Activated CD4-positive, alpha-beta T cell treated with anti-CD3 and anti-CD28 coated beads, Interleukin-10, Interleukin-2, amounts not matched to agents 100 ng/mL and 50 ng/mL, durations not matched to agents 16 hours and 8 hours (primary cell): ENCODE measurements at places on chromosomes 3 and 15.

DNA sequence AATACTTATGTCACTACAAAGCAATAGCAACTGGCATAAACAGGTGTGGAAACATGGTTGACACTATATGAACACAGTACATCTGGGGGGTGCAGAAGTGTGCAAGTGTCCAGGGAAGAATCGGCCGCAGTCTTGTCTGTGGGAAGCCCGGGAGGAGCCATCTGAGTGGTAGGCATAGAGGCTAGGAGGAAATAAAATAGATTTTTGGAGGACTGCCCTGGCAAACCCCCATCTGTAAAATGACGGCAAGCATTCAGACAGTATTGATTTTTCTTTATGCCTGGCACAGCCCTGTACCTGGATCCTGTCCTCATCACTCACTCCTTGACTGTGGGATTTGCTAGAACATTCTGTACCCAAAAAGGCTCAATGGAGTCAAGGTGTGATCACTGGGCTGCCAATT is 31.3 kb downstream of the THSD4 start:
- no peak for DNase-seq

DNA sequence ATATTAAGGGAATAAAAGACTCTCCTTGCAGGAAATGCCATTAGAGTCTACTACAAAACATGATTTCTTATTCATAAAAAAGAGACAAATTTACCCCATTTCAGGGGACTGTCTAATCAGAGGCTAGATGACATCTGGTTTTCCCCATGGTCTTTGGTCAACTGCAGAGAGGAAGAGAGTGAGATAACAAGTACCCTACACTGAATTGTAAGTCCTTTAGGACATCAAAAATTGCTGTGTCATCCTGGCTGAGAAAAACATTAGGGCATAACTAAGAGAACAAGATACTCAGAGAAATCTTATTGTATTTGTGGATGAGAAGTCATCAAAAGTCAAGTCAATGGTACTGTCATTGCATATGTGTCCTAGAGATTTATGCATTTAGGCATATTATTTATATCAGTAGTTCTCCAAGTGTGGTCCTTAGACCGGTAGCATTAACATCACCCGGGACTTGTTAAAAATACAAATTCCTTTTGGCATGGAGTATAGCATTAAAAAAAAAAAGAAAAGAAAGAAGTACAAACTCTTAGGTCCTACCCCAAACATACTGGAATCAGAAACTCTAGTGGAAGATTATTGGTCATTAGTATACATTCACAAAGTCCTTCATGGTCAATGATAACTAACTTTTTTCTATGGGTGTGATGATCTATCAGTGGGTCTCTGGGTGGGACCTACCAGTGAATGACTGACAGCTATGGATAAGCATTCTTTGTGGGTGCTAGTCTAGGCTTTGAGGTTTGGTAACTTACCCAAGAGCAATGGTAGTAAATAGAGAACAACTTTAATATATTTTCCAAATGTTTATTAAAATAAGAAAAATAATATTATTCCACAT is 29.0 kb upstream of the TBC1D5 start:
- no peak for DNase-seq

DNA sequence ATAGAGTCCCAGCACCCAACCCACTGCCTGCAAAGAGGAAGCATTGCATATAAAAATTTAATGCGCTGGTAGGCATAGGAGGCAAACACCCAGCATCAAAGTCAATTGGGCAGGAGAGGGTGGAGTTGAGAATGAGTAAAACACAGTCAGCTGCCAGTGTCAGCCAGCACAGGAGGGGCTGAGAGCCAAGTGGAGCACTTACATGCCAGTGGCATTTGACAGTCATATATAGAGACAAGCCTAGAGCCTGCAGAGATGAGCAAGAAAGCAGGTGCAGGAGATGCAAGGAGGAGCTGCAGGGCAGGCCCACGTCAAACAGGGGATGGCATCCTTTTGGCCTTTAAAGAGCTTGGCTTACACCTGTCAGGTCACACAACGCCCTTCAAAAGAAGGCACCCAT is 27.6 kb upstream of the ZFAND6 start:
- DNase-seq, result peak; percentile 92

DNA sequence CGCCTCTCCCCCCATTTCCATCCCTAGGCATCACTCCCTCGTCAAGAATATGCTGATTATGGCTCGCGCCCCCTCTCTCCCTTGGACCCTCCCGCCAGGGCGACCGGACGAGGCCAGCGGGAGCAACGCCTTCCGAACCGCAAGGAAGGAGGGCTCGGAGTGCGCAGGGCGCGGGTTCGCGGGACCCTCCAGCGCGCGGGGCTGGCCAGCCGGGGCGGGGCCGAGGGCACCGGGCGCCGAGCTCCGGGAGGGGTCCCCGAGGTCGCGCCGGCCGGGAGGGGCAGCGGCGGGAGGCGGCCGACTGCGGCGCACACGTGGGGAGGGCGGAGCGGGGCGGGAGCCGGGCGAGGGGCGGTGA is 483 bp downstream of the EHD4 start:
- DNase-seq, result no peak

DNA sequence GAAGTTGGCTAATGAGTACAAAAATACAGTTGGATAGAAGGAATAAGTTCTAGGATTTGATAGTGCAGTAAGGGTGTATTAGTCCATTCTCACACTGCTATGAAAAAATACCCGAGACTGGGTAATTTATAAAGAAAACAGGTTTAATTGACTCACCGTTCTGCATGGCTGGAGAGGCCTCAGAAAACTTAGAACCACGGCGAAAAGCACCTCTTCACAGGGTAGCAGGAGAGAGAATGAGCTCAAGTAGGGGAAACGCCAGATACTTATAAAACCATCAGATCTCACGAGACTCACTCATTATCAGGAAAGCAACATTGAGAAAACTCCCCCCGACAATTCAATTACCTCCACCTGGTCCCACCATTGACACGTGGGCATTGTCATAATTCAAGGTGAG is 483.3 kb downstream of the TUSC7 start:
- no peak for DNase-seq

GRCh38 chr15:84638103-84638502 is 16.0 kb downstream of the WDR73 start:
- DNase-seq, result peak; percentile 40

- DNase-seq, result no peak
These were observed 32.1 kb downstream of the PLCL2 start for GRCh38 chr3:16916840-16917239.

DNA sequence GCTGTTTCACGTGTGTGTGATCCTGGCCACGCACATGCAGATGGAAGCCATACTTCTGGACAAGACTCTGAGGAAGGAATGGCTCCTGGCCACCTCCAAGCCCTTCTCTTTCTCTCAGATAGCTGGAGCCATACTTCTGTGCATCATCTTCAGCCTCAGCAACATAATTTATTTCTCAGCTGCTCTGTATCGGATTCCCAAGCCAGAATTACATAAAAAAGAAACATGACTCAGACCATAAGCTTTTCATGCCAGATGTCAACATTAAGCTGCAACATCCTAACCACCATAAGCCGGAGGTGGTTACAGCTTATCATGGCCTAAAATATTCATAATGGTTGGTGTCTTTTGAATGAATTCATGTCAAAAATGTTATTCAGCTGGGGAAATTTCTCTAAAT is 10.6 kb upstream of the KIF23 start:
- DNase-seq, result no peak

GRCh38 chr15:96974761-96975160 is 644.3 kb downstream of the NR2F2 start:
- no peak for DNase-seq

- DNase-seq, result no peak
These were observed 220.9 kb downstream of the ATP8B4 start for GRCh38 chr15:49898097-49898496.

- peak; percentile 29 for DNase-seq
These were observed 10.0 kb upstream of the ST8SIA2 start for GRCh38 chr15:92383519-92384324.

GRCh38 chr3:195106418-195106906 is 164.5 kb downstream of the XXYLT1 start:
- DNase-seq, result peak; percentile 63

GRCh38 chr3:11835028-11835639 is 11.6 kb downstream of the TAMM41 start:
- DNase-seq, result peak; percentile 14

DNA sequence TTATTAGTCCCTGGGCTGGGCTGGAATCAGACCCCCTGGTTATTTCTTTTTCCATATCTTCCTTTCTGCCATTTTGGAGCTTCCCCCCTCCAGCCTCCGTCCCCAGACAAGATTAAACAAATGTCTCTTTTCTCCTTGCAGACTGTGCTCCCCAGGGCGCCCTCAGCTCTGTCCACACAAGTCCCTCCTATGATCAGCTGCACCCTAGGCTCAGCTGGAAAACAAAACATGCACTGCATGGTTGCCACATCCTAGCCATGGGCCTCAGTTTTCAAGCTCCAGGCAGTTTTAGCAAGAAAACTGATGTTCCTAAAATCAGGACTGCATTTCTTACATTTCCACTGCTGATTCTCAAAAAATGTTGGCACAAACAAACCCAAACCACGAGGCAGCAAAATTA is 23.5 kb upstream of the RFTN1 start:
- no peak for DNase-seq

DNA sequence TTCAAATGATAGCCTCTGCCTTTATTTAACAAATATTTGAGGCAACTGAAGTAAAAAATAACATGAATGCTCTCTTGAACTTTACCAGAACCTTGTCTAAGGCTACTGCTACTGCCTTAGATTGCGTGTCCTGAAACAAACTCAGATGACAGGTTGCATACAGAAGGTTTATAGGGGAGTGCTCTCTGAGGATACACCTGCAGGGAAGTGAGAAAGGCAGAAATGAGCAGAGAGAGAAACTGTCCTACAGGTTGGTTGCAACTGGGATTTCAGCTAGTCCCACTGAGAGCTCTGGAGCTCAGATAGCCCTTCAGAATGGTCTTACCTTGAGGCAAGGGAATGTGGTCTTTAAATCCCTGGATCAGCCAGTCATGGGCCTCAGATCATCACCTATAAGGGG is 165.5 kb downstream of the IL5RA start:
- DNase-seq, result no peak

GRCh38 chr3:191762323-191762960 is 301.5 kb downstream of the PYDC2 start:
- no peak for DNase-seq

DNA sequence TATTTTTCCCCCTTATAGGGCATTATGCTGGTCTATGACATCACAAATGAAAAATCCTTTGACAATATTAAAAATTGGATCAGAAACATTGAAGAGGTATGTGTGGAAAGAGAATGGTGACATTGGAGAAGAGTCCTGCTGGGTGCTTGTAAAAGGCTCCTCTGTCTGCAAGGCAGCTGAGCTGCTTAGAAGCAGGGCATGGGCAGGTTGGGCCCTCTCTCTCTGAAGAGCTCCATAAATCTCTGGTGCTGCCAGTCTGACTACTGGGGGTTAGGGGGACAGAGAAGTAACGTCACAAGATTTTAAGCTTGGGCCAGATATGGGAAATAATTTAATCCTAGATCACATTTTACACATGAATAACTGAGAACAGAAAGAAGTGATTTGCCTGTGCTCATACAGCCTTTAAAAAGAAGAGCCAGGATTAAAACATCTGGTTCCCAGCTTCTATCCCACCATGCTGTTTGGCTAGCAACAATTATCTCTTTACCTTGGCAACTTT is 21.9 kb upstream of the APH1B start:
- DNase-seq, result no peak

GRCh38 chr15:27365456-27365855 is 394.5 kb downstream of the GABRG3 start:
- no peak for DNase-seq

DNA sequence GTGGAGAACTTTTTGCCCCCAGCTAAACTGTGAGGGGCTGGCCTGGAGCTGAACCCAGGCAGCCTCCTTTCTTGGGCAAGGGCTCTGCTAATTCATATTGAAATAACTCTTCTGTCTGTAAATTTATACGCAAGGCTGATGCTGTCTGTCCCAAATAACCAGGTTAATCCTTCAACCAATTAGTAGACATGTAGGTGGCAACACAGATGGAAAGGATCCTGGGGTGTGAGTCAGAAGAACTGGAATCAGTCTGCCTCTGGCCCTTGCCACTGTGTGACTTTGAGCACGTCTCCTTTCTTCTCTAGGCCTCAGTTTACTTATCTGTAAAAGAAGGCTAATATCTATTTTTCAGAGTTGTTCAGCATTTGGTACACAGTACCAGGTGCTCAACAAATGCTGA is 48.3 kb upstream of the IREB2 start:
- no peak for DNase-seq

GRCh38 chr15:69377216-69377970 is 36.8 kb upstream of the KIF23 start:
- no peak for DNase-seq

GRCh38 chr15:75578173-75578947 is 755 bp downstream of the PTPN9 start:
- peak; percentile 34 for DNase-seq

GRCh38 chr3:354432-354831 is 157.9 kb downstream of the CHL1 start:
- DNase-seq, result peak; percentile 51

DNA sequence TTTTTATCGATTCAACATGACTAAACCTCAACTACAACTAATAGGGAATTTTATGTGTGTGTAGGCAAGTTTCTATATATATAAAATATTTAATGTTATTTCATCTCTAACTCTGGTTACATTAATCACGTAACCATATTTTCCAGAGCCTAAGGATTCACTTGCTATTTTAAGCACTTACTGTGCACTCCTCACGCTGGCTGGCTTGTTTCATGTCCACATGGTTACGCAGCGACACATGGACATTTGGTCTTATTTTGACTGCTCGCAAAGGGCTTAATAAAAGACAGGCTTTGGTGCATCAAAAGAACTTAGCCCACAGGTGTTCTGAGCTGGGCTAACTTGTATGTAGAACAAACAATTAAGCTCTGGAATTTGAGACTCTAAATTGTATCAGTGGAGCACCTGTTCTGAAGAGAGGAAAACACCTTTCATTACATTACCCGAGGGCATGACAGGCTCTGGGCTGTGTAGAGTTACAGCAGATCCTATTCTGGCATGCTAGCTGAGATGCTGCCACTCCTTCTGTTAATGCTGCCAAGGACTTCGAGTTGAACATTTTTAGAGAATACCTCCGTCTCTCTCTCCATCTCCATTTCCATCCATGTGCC is 130.0 kb upstream of the NR2F2 start:
- no peak for DNase-seq

GRCh38 chr15:95365511-95366107 is 964.9 kb upstream of the NR2F2 start:
- DNase-seq, result no peak

DNA sequence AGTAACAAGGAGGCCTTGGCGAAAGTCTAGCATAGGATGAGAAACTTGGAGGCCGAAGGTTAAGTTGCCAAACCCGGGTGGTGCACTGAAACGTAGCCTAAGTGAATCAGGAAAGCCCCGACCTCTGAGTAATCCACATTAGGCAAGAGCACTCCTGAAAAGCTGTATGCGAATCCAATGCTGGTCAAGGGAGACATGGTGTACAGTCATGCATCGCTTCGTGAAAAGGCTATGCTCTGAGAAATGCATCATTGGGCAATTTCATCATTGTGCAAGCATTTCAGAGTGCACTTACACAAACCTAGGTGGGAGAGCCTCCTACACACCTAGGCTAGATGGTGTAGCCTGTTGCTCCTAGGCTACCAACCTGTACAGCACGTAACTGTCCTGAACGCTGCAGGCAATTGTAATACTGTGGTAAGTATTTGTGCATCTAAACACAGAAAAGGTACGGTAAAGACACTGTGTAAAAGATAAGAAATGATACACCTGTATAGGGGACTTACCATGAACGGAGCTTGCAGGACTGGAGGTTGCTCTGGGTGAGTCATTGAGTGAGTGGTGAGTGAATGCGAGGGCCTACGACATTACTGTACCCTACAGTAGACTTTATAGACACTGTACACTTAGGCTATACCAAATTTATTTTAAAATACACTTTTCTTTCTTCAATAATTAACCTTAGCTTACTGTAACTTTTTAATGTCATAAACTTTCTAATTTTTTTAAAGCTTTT is 222.5 kb downstream of the SHQ1 start:
- DNase-seq, result peak; percentile 30

- no peak for DNase-seq
These were observed 493.6 kb upstream of the AGTR1 start for GRCh38 chr3:148204131-148204530.
